ENCODE measurements at places on chromosomes 2 and 18.

- no peak for DNase-seq
Observed at GRCh38 chr2:124333784-124334183, 308.7 kb downstream of the CNTNAP5 start.

DNA sequence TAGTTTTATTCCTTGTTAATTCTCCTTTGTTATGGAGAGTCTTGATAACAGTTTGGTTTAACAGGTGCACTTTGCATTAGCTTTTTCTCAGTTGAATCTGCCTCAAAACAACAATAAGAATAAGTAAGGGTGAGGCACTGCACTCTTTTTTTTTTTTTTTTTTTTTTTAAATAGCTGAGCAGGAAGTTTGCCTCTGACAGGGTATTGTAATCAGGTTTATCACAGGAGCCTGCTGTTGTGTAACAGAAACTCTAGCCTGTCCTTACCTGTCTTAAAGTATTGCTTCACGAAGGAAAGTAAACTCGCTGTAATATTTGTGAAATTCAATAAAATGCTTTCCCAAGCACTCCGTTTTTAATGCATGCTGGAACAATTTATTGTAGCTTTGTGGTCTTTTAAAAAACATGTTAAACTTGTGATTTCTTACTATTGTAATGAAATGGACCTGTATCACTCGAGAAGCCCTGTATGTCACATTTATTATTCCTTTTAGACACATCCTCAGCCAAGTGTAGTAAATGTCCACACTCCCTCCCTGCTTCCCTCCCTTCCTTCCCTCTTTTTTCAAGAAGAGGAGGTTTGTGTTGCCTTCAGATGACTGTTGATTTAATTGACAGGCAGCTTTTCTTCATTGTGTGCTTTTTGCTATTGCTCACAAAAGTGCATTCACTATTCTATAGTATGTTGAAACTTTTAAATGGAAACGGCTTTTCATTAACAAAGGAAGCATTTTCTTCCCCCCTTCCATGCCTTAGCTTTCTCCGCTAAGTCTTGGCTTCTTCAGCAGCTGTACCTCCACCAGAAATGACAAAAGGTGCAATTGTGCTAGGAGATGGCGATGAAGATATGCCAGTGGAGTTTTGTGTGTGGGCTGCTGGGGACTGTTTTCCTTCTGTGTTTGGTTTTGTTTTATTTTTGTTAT is 52.7 kb downstream of the TAF1B start:
- no peak for DNase-seq

DNA sequence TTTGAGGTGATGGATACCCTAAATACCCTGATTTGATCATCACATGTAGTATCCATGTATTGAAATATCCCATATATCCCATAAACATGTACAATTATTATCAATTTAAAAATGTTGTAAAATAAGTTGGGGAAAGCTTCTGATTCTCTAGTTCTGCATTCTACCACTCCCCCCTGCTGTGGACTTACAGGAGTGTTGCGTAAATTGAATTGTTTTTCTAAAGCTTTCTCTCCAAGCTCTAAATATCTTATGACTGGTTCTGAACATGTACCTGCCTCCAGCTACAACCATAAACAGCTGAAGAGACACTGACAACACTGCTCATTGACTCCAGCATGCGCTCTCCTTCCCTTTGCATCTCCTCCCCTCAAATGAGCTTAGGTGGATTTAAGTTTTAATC is 145.2 kb downstream of the MGAT5 start:
- peak; percentile 33 for DNase-seq

DNA sequence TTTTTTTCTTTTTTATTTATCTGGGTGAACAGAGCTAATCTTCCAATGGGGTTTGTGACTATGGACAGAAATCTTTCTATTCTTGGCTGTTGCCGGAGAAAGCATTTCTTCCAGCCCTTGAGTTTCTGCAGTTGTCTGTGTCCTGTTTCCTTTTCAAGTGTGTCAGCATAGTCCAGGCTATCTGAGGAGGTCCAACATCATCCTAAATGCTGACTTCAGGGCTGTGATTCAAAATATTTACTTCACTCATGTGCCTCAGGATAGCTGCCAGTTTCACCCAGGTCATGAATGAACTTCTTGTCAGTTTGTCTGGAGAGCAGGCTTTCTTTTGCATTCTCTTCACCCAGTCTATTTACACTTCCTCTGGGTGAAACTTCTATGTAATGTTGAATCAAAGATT is 27.9 kb downstream of the ITGAV start:
- no peak for DNase-seq

GRCh38 chr18:50115095-50115494 is 79.9 kb downstream of the MYO5B start:
- no peak for DNase-seq

GRCh38 chr18:79954791-79955190 is 3.3 kb upstream of the SLC66A2 start:
- no peak for DNase-seq

- no peak for DNase-seq
Observed at GRCh38 chr18:44065206-44065605, 615.5 kb upstream of the SETBP1 start.

- no peak for DNase-seq
Observed at GRCh38 chr2:40395169-40396073, 56.5 kb downstream of the SLC8A1 start.

DNA sequence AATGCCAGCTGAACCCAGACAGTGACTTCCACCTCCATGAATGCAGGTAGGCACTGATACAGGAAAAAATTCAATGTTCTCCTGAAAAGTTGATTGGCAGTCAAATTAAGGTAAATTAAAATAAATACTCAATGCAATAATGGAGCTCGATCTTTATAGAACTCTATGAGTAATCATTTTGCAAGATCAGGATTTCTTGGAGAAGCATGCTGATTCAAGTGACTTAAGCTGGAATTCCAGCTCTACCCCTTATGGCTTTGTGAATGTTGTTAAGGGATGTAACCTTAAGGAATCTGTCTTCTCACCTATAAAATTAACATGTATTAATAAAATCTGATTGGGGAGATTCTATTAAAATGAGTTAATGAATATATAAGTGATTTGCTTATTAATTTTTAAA is 145.1 kb downstream of the QPCT start:
- DNase-seq, result no peak

DNA sequence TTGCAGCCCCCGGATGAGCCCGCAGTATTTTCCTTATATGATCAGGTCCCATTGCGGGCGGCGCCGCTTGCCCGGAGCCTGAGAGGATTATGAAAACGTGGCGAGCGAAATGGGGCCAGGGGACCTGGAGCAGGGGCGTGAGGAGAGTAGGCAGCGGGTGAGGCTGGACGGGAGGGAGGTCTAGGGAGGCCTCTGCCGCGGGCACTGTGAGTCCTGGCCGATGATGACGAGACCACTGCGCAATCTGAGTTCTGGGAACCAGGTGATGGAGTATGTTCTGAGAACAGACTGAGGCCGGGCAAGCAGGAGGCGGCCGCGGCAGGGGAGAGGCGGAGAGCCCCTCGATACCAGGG is 790 bp upstream of the ACAA2 start:
- DNase-seq, result no peak

- no peak for DNase-seq
Observed at GRCh38 chr2:217413193-217413592, 553.3 kb upstream of the TNP1 start.

GRCh38 chr2:166331468-166331867 is 44.3 kb downstream of the SCN9A start:
- no peak for DNase-seq

- no peak for DNase-seq
Observed at GRCh38 chr2:6764968-6765723, 100.6 kb downstream of the CMPK2 start.

- DNase-seq, result no peak
Observed at GRCh38 chr18:77207540-77207939, 42.1 kb upstream of the GALR1 start.

DNA sequence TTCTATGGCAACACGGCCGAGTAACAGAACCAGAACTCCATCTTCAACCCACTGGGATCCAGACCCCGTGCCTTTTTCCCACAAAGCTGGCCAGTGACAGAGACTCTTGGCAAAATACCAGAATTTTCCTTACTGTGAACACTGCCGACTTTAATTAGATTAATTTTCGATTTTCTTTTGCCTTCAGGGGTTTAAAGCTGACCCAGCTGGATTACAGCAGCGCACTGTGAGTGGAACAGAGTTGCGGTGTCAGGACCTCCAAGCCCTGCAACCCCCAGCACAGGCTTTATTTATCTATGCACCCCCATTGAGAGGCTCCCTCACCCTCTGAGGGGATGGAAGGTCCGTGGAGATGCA is 36.4 kb downstream of the CTIF start:
- no peak for DNase-seq

GRCh38 chr2:150169237-150169629 is 318.2 kb downstream of the RND3 start:
- DNase-seq, result no peak

- no peak for DNase-seq
Observed at GRCh38 chr2:134591526-134591925, 127.3 kb downstream of the TMEM163 start.

DNA sequence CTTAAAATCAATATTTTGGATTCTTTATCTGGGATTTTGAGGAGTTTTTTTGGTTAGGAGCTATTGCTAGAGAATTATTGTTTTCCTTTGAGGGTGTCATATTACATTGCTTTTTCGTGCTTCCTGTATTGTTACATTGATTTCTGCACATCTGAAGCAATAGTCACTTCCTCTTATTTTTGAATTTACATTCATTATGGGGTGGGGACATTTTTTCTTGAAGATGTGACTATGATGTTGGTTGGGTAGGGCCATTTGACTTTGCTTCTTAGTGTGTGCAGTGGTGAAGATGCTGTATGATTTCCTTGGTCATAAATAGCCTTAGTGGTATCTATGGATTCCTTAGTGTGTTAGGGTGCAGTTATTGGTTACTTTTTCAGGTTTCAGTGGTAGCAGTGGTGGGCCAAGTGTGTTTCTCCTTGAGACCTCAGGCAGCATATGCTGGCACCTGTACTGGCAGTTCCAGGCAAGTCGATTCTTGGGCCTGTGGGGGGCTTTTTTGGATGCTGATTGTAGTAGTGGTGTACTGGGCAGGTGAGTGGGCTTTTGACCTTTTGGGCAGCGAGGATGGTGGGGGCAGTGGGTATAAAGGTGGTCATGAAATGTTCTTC is 61.8 kb downstream of the ARHGAP25 start:
- DNase-seq, result no peak

DNA sequence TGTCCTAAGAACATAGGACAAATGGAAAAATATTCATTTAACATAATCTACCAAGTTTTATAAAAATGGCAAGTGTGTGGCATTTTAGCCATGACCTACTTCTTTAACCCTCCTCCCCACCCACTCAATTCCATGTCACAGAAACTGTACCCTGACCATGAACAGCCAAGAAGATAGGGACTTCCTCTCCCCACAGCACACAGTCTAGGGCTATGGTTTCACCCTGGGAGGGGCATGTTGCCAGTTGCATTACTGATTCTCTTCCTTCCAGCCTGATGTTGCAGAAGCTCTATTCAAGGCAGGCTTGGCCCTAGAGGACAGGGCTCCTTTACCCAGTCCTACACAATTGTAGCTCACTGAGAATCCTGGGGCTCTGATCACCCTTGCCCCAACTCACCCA is 153.6 kb upstream of the KLF7 start:
- no peak for DNase-seq

- no peak for DNase-seq
Observed at GRCh38 chr2:3280683-3281520, 96.7 kb downstream of the EIPR1 start.

GRCh38 chr2:44273596-44273995 is 1.7 kb upstream of the SLC3A1 start:
- no peak for DNase-seq

DNA sequence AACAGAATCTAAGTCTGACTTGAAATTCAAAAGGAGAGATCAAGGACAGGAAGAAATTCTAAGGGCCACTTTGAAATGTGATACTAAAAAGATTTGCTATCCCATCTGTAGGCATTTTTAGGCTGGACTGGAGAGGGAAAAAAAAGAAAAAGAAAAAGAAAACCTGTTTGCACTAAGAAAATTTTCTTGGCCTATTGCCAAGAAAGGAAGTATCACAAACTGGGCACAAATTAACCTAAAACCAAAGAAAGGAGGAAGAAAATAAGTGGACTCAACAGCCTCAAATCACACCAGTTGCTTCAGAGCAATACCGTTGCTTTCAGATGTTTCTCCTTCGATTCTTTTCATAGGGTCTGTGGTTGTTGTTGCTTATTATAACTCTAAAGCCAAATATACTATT is 287.9 kb upstream of the VRK2 start:
- no peak for DNase-seq

DNA sequence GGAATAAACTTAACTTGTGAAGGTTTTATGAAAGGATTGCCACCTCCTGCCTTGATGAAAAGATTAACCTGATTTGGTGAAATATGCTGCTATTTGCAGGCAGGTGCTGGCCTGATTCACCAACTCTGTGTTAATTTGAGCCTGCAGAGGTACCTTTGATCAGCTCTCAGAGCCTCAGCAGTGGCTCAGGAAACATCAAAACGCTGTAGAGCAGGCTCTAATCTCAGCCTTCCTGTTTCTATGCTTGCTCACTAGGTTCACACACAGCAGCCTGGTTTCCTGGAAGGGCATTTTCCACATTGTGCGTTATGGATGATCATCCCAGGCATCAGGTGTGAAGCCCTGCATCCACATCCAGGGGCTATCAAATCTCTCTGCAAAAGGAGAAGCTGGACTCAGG is 16.9 kb downstream of the TGIF1 start:
- DNase-seq, result no peak

- DNase-seq, result no peak
Observed at GRCh38 chr18:23740105-23740830, 51.0 kb downstream of the LAMA3 start.

- no peak for DNase-seq
Observed at GRCh38 chr2:161824226-161824625, 200.0 kb downstream of the SLC4A10 start.

DNA sequence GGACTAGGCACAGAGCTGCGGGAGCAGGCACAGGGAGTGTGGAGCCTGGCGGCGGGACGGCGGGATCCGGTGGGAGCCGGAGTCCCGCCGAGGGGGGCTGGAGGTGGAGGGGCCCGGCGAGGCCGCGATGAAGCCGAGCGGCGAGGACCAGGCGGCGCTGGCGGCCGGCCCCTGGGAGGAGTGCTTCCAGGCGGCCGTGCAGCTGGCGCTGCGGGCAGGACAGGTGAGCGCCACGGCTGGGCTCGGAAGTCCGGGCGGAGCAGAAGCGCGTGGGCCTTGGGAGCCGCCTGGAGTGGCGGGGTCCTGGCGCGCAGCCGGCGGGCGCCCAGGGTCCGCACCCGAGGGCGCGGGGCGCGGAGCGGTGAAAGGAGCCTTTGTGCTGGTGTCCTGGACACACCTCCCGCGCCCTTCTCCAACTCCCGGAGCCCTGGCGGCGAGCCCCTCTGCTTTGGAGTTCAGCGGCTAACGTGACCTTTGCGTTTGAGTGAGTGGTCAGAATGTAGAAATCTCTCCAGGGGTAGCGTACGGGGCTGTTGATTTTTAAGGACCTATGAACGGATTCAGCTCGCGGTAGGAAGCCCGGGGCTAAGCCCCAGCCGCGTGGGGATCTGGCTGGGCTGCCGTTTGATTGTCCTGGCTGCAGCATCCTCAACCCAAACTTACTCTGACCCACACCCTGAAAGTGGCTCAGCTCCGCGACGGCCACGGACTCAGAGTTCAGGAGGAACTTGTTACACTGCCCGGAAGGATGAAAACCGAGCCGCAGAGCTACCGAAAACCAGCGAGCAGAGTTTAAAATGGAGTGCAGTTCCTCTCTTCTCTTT is 448 bp downstream of the IMPA2 start:
- DNase-seq, result no peak
